ENCODE measurements at places on chromosomes 4 and X. TPM values are rescaled to one million over a fixed set of nuclear protein-coding genes. Genes with fewer than 3 reads are reported as not detected.

The SPON2 gene
- polyA plus RNA-seq, result 6.9 TPM

GRCh38 chr4:36218121-36218520 is 26.2 kb downstream of the ARAP2 start:
- DNase-seq, result no peak

- no peak for DNase-seq
Measured at GRCh38 chr4:75849461-75849860, 52.8 kb downstream of the PPEF2 start.

- DNase-seq, result no peak
Measured at GRCh38 chr4:73609706-73610105, 10.5 kb downstream of the RASSF6 start.

The HSFX2 gene
- polyA plus RNA-seq, result 1.1 TPM

The MSANTD1 gene
- polyA plus RNA-seq, result 0.85 TPM

DNA sequence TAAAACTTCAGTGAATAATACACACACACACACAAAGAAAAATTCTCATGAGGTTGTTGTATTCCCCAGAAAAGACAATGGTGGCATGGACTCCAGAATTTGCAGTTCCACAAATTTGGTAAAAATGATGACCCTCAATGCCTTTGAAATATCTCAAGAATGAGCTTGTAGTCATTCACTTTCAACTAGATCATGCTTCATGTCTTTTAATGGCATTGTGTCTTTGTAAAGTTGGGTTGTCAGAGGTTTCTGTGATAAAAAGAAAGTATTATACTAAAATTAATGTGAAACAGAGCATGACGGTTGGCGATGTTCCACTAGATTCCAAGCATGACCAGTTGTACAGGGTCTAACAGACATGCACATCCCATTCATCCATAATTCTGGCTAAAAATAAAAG is 685.0 kb upstream of the FRG1 start:
- no peak for DNase-seq

DNA sequence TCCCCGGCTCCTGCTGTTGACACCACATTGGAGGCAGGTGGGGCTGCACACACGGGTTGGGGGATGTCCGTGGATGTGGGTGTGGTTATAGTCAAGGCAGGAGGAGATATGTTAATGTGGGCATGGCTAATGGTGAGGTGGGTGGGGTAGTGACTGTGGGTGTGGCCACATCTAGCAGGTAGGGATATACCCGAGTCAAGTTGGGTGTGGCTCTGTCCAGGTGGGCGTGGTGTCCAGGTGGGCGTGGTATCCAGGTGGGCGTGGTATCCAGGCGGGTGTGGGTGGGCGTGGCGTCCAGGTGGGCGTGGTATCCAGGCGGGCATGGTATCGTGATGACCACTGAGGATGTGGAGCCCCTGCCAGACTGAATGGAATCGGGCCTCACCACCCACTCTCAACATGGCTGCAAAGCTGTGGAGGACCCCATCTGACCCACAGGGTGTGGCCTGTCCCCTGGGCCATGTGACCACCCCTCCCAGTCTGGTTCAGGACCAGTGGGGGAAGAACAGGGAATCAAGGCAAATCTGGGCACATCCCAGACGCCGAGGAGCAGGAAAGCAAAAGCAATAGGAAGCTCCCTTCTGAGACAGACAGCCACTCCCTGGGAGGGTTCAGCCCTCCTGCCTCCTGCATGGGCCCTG is 21.0 kb downstream of the MAN2B2 start:
- DNase-seq, result no peak

DNA sequence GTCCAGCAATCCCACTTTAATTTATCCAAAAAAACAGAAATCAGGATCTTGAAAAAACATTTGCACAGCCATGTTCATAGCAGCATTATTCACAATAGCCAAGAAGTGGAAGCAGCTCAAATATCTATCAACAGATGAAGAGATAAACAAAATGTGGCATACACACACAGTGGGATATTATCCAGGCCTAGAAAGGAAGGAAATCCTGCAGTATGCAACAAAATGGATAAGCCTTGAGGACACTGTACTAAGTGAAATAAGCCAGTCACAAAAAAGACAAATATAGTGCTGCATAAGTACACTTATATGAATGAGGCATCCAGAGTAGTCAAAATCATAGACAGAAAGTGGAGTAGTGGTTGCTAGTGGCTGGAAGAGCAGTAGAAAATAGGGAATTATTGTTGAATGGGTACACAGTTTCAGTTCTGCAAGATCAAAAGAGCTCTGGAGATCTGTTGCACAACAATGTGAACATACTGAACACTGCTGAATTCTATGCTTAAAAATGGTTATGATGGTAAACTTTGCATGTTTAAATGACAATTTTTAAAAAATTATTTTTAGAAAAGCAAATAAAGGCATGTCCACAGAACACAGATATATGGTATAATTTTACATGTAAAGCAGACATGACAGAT is 25.6 kb downstream of the CHM start:
- DNase-seq, result no peak

GRCh38 chrX:38085813-38086212 is 79.5 kb downstream of the SYTL5 start:
- DNase-seq, result no peak

The UGT8 gene
- 10.7 TPM for polyA plus RNA-seq

DNA sequence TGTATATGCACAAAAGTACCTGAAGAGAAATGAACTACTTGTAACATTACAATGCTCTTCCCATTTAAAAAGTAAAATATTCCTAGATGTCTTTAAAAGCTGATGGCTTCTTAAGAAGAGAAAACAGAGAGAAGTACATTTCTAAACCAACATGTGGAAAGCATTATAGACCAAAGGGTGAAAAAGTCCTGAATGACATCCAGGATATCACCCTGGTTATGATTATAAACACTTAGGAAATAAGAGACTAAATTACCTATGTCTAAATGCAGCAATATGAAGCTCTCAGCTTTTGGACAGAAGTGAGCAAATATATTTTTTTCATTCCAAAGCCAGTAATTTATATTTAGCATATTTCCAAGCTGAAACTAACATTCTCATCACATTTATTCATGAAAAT is 21.7 kb upstream of the EGFL6 start:
- no peak for DNase-seq

DNA sequence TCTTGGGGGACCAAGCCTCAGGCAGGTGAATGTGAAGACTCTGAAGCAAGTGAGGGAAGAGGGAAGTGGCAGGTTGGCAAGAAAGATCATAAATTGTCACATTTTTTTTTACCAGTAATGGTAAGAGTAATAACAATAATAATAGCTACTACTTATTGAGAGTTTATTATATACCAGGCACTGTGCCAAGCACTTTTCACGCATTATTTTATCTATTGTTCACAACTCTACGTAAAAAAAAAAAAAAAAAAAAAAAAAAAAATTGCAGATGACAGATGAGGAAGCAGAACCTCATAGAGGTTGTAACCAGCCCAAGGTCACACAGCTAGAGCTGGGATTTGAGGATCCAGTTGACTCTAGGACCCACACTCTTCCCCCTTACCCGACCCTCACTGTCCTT is 40.9 kb downstream of the TSC22D3 start:
- no peak for DNase-seq

DNA sequence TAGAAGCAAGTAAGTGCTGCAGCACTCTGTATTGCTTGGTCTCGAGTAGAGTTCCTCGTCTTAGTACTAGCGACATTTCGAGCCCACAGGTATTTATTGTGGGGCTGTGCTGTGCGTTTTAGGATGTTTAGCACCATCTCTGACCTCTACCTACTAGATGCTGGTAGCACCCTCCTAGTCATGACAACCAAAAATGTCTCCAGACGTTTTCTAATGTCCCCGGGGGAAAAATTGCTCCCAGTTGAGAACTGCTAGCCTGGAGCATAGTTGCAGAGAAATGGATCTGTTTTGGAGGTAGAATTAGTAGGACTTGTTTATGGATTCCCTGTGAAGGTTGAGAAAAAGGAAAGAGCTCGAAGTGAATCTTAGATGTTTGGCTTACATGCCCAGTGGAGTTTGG is 287.2 kb downstream of the TENM3 start:
- no peak for DNase-seq

DNA sequence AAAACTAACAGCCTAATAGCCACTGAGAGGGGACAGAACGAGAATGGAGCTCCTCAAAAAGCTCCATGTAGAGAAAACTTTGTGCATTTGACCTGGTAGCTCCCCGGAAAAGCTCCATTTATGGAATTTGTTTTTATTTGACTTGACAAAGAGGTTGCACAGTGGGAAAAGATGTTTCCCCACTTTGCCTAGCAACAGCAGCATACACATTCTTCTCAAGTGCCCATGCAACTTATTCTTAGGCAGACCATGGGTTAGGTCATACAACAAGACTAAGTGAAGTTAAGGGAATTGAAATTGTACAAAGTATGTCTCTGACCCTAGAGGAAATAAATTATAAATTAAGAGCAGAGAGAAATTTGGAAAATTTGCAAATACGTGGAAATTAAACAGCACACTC is 949.6 kb upstream of the PRKX start:
- no peak for DNase-seq

DNA sequence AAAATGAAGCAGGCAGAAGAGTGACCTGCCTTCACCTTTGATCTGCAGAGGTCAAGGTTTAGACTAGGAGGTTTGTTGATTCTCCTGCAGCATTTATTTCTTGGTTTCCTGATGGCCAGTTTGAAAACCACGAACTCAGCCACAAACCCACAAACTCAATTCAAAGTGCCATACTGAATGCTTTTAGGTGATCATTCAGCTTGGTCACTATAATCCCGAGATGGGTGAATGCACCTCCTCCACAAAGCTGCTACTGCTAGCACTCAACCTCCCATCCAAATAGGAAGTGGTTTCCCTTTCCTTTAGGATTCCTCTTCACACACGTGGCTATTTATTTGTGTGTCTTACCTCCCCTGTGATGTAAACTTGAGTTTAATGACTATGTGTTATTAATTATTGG is 225.2 kb downstream of the MID1 start:
- DNase-seq, result no peak

DNA sequence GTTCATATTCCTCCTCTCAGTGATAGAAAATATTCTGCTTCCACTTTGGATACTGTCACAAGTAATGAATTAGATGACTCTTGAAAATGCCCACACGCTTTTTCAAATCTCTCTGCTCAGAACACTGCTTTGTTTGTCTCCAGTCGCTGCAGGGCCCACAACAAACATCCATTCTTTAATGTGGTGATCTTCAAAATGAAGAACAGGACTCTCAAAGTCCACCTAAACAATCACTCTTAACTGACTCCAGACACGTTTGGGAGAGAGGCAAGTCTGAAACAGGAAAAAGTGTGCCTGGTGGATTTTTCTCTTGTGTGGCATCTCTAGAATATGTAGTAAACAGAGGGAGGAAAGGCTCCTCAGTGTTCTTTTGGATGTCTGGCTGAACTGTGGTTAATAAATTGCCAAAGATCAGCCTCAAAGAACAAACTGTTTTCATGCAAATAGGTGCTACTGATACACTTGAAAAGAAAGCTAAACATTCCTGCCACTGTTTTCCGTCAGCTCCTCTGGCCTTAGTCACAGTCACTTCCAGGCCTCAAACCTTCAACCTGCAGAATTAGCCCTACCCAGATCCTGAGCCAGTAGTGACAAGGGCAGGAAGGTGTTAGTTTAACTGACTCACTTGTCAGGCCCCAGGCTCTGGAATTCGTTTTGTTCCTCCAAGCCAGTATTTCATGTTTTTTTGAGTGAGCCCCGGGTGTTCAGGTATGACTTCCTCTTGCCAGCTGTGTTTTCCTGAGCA is 259.6 kb upstream of the GPC4 start:
- no peak for DNase-seq

DNA sequence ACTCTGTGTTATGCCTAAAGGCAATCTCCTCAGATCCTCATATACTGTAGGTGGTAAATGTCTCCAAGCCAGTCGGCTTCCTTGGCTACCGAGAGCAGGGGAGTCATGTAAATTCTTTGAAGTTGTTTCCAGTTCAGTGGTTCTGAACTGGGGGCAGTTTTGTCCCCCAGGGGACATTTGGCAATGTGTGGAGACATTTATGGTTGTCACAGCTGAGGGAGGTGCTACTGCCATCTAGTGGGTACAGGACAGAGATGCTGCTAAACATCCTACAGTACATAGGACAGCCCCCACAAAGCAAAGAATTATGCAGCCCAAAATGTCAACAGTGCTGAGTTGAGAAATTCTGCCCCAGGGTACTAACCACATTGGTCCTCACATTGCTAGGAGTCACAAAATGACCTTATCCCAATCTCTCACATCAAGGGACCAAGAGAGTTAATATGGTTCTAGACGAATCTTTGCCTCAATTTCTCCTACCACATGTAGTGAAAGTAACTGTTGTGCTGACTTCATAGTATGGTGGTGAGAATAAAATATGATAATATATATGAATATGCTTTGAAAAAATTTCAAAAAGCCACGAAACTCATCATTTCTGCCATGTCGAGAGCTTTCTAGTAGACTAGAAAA is 104.4 kb upstream of the ARHGAP24 start:
- DNase-seq, result peak; percentile 6

- no peak for DNase-seq
Measured at GRCh38 chr4:171022824-171023230, 790.4 kb upstream of the GALNTL6 start.

The OGT gene
- polyA plus RNA-seq, result 344 TPM

DNA sequence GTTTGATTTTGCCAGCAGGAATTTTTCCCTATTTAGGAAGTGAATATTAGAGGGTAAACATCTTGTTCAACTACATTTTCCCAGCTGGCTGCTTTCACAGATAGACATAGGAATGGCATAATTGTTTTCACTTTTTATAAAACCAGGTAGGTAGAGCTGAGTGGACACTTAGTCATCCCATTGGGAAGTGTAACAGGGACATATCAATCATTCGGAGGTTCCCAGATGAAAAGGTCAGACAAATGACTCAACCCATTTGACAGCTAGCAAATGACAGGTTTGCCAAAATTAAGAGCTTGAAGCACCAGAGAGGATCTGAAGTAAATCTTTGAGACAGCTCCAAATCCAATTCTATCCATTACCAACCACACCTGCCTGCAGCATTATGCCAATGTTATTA is 205.3 kb downstream of the SLC39A8 start:
- no peak for DNase-seq

The PLAC1 gene
- polyA plus RNA-seq, result 0.18 TPM

DNA sequence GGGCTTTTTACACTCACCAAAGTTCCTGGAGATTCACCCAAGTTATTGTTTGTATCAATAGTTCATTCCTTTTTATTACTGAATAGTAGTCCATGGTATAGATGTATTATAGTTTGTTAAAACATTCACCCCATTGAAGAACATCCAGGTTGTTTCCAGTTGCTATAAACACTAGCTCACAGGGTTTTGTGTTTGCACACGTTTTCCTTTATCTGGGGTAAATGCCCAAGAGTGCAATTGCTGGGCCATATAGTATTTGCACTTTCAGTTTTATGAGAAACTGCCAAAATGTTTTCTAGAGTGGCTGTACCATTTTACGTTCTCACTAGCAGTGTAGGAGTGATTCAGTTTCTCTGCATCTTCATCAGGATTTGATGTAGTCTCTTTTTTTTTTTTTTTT is 57.1 kb downstream of the CBLL2 start:
- DNase-seq, result no peak

The PPP4R3C gene
- not detected for polyA plus RNA-seq

The P2RY4 gene
- 0.36 TPM for polyA plus RNA-seq
